CD4-positive, alpha-beta T cell treated with Interleukin-6 at 100 ng/mL for 8 hours (primary cell): ENCODE measurements at places on chromosomes 11 and 22.

- DNase-seq = no peak
These were observed 188.9 kb downstream of the ST3GAL4 start for GRCh38 chr11:126544108-126545056.

DNA sequence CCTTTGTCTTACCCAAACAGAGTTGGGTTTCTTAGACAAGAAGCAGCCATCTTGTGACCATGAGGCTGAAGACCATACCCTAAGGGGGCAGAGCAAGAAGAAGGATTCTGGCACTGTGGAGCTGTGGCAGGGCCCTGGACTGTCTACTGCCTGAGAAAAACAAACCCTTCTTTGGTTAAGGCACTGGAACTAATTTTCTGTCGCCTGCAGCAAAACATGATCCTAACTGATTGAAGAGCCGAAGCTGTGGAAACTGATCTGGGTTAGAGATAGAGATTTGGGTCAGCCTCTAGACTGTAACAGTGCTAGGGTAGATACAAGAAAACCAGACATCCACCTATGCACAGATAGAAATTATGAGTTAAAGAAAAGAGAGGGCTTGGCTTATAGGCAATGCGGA is 11.3 kb upstream of the ACER3 start:
- no peak for DNase-seq

- DNase-seq = no peak
These were observed 62.6 kb downstream of the PRCP start for GRCh38 chr11:82837650-82838049.

GRCh38 chr22:25182131-25183110 is 17.2 kb upstream of the CRYBB3 start:
- DNase-seq = no peak

DNA sequence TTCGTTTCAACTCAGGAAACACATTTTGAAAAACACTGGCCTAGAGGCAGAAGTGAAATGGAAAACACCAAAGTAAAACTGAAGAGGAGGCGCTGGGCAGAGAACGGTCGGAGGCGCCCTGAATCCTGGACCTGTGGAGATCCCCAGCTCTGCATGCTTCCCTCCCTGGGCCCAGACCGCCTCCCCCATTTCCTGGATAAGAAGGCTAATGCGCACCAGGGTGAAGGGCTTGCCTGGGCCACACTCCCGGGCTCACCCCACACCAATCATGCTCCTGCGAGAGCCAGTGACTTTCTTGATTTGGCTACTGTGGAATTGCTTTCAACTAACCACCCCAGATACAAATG is 167.1 kb downstream of the CRYBB2 start:
- no peak for DNase-seq

- DNase-seq = no peak
These were observed 532.3 kb downstream of the BRD1 start for GRCh38 chr22:49295465-49295743.

GRCh38 chr22:46824980-46825544 is 62.6 kb downstream of the TBC1D22A start:
- DNase-seq = no peak

DNA sequence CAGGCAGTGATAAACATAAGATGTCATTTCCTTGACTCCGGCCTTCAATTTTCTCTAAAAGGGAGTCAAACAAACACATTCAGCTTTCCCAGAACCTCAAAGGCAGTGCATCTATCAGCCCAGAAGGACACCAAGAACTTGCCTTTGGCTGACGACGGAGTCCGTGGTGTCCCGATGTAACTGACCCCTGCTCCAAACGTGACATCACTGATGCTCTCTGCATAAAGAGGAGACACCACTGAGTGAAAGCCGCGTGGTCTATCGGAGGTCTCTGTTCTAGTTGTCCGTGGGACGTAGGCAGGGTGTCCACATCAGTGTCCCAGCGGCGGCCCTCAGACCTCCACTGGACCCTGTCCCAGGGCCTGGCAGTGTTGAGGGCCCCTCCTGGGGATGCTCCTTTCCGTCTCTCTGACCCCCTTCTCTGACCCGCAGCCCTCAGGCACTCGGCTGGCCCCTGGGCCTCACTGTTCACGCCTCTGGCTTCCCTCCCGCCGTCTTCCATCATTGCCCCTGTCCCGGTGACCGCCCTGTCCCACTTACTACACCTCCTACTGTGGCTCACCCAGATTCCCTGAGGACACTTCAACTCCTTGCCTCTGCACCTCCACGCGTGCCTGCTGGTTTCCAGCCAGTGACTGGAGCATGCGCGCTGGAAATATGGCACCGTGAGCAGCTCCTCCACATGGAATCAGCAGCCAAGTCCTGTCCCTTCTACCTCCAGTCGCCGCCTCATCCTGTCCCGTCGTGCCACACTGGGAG is 70.4 kb downstream of the NCAPD3 start:
- no peak for DNase-seq

DNA sequence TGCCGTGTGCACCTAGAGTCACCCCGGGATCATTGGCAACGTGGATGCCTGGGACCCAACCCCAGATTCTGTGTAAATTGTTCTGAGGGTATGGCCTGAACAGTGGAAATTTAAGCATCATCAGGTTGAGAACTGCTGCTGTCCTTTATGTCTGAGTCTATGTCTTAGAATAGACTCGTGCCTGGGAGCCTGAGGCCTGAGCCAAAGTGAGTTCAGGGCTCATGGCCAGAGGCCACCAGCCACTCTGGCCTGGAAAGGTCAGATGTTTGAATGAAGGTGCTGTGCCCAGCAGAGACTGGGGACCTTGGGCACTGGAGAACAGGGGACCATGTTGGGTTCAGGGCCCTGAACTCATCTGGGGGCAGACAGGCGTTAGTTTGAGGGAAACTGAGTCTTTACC is 91.1 kb downstream of the MYO18B start:
- DNase-seq = no peak

- no peak for DNase-seq
These were observed 412.5 kb upstream of the DDI1 start for GRCh38 chr11:103623933-103624332.

DNA sequence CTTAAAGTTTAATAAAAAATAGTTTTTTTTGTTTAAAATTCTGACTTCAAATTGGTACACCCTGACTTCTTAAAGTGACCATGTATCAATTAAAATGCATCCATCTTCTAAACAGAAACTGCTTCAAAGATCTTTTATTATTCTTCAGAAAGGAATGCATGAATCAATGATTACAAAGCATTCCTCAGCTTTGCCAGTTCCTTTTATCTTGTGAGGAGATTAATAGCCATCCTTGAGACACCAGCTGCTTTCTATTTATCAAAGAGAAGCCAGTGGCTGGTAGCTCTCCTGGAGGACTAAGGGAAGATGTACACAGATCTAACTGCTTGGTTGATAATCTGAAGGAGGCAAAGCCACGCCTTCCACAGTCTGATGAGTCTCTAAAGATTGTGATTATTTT is 2222.5 kb downstream of the LRRC4C start:
- DNase-seq = no peak

DNA sequence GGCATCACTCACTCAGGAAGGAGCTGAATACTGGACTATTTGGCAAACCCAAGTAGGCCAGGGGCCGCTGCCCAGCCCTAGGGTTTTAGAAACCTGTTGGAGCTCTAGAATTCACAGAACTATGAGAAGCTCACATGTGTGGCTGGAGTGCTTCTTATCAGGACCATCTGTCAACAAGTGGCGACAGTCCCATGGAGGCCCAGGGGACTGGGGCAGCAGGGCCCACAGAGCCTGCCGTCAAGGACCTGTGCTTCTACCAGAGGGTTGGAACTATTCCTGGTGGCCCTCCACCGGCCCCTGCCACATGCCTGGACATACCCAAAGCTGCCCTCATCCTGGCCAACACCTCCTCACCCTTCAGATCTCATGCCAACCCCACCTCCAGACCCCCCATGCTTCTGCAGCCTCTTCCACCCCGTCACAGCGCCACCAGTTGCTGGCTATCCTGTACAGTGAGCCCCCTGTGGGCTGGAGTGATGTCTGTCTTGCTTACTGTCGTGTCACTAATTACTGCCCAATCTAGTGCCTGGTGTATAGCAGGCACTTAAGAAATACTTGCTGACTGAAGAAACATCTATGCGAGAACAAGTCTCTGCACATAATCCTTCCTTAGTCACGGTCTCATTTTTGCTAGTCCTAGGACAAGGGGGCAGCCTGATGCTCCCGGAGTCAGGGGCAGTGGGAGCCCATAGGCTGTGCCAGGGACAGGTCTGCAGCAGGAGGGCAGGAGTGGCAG is 27.2 kb upstream of the RASL10A start:
- DNase-seq = no peak

GRCh38 chr22:28761449-28761755 is 11.1 kb upstream of the CCDC117 start:
- no peak for DNase-seq

DNA sequence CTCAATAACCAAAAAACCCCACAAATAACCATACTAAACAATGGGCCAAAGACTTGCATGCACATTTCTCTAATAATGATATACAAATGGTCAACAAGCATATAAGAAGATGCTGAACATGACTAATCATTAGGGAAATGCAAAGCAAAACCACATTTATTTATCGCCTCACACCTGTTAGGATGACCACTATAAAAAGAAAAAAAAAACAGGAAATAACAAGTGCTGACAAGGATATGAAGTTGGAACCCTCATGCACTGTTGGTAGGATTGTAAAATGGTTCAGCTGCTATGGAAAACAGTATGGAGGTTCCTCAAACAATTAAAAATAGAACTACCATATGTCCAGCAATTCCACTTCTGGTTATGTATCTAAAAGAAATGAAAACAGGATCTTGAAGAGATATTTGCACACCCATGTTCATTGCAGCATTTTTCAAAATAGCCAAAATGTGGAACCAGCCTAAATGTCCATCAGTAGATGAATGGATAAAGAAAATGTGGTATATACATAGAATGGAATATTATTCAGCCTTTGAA is 66.2 kb downstream of the AMBRA1 start:
- DNase-seq = no peak

DNA sequence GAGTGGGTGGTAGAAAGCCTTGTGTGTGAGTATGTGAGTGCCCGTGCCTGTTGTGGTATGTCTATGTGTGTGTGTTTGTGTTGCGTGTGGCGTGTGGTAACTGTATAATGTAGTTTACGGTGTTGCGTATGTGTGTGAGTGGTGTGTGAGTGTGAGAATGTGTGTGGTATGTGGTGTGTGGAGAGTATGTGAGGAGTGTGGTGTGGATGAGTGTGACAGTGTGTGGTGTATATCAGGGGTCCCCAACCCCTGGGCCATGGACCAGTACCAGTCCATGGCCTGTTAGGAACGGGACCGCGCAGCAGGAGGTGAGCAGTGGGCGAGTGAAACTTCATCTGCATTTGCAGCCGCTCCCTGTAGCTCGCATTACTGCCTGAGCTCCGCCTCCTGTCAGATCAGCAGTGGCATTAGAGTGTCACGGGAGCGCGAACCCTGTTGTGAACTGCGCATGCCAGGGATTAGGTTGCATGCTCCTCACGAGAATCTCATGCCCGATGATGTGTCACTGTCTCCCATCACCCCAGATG is 5.7 kb downstream of the UPK3A start:
- DNase-seq = no peak

DNA sequence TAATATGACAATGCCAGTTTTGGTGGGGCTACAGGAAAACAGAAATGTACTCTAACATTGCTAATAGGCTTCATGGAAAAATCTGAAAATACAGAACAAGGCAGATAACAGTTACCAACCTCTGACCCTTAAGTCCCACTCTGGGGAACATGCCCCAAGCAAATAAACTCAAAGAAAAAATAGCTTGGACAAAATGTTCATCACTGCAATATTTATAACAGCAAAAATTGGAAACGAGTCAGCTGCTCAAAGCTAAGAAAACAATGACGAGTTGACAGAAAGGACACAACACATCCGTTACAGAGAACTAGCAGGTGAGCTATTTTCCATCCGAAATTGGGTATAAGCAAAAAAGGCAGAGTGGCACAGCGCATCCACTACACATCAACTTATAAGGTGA is 70.5 kb downstream of the PACSIN2 start:
- no peak for DNase-seq

- DNase-seq = no peak
These were observed 25.5 kb downstream of the NNMT start for GRCh38 chr11:114321621-114322257.

GRCh38 chr22:31446767-31447166 is 42.9 kb downstream of the EIF4ENIF1 start:
- DNase-seq = no peak

- DNase-seq = no peak
These were observed 31.3 kb upstream of the TXNRD2 start for GRCh38 chr22:19972652-19973550.
